ENCODE measurements at places on chromosomes 16 and 17. TPM values are rescaled to one million over a fixed set of nuclear protein-coding genes. Genes with fewer than 3 reads are reported as not detected.

Gene G6PC1
- total RNA-seq = not detected

Gene SCRN2
- 41.4 TPM for total RNA-seq

Gene FBXO39
- total RNA-seq = not detected

Gene DPEP3
- total RNA-seq = 2.9 TPM

Gene PDILT
- not detected for total RNA-seq

Gene GAST
- total RNA-seq = not detected

Gene KIF18B
- not detected for total RNA-seq

Gene TM4SF5
- total RNA-seq = not detected

Gene KRTAP4-7
- not detected for total RNA-seq

DNA sequence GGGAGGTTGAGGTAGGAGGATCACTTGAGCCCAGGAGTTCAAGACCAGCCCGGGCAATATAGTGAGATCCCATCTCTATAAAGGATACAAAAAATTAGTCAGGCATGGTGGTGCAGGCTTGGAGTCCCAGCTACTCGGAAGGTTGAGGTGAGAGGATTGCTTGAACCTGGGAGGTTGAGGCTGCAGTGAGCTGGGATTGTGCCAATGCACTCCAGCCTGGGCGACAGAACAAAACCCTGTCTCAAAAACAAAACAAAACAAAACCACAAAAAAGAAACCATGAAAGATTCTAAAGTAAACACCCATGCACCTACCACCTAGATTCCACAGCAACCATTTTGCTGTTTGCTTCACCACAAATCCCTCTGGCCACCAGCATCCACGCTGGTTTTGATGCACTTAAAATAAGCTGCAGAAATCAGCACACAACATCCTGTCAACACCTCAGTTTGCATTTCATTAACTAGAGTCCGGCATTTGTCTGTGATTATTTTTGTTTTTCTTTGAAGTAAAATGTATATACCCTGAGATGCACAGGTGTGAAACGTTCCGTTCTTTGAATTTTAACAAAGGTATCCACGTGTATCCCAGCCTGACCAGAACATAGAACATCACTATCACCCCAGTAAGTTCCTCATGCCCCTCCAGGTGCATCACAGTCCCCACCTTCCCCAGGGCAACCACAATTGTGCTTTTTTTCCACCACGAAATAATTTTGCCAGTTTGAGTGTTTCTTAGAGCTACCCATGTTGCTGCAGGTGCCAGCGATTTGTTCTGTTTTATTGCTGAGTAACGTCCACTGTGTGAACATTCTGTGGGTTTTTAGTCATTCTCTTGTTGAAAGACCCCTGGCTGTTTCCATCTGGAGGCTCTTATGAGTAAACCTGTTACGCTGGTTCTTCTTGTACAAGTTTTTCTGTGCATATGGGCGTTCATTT lies 191.5 kb downstream of the SEC14L1 start:
- no peak for DNase-seq

DNA sequence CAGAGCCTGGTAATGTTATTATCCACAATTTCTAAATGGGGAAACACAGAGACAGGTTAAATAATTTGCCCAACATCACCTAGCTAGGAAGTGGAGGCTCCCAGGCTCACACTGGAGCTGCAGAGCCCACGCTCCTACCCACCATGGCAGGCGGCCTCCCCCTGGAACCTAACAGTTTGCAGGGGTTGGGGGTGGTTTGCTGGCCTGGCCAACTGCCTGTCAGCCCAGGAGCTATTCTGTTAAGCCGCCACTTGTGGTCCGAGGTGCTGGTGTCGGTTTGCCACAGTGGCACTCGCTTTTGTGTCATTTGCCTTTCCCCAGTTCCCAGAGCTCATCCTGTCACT lies 3.6 kb downstream of the PRCD start:
- no peak for DNase-seq

- DNase-seq = peak; percentile 43
Measured at GRCh38 chr17:58200024-58200633, 7.6 kb downstream of the EPX start.

- DNase-seq = no peak
Measured at GRCh38 chr17:29107084-29107483, 64.1 kb downstream of the PIPOX start.

GRCh38 chr17:37745801-37746426 lies 1.1 kb upstream of the HNF1B start:
- DNase-seq = no peak

DNA sequence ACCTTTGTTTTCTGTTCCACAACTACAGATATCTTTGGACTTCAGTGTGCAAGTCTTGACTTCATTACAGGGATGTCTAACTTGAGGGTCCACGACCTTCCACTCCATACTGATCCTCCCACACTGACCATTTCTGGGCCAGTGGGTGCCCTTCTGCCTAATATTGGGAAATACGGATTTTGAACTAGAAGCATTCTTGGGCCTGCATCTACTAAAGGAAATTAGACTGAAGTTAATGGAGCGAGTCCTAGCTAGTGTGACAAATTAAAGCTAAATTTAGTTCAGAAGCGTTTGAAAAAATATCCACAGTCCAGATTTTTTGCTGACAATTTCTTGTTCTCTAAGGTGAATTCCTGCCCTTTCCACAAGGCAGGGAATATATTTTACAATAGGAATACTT lies 9.9 kb upstream of the TMIGD1 start:
- DNase-seq = no peak

- no peak for DNase-seq
Measured at GRCh38 chr17:21389394-21389793, 13.2 kb downstream of the KCNJ12 start.

GRCh38 chr17:65559804-65560627 lies 1.4 kb downstream of the AXIN2 start:
- peak; percentile 42 for DNase-seq

GRCh38 chr16:78348886-78349285 lies 249.4 kb downstream of the WWOX start:
- no peak for DNase-seq

DNA sequence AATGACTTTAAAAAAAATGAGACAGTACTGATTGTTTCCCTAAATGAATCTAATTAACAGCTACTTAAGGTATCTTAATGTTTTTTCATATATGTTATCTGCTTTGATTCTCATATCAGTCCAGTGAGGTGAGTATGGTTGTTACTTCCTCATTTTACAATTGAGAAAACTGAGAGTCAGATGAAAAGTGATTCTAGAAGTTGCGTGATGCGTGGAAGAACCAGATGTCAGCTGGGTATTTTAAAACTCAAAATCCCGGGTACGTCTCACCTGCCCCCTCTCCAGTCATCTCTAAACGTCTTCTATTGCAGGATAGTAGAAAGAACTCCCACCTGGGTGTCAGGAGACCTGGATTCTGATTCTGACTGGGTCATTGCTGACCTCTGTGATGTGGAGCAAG lies 89.2 kb downstream of the MAP2K6 start:
- no peak for DNase-seq

DNA sequence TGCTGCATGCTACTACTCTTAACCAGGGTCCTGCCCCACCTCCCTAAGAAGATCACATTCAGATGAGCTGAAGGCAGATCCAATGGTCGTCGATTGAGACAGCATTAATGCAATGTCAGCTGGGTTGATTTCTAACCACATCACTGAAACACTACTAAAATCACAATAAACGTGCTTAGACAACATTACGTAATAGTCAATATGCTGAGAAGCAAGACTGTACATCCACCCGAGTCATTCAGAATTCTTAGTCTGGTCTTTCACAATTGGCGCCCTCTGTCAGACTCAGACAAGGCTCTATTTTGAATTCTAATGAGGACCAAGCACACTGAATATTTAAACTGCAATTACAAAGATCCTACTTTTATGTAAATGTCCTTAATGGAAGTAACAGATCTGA lies 205.2 kb downstream of the STX8 start:
- no peak for DNase-seq

DNA sequence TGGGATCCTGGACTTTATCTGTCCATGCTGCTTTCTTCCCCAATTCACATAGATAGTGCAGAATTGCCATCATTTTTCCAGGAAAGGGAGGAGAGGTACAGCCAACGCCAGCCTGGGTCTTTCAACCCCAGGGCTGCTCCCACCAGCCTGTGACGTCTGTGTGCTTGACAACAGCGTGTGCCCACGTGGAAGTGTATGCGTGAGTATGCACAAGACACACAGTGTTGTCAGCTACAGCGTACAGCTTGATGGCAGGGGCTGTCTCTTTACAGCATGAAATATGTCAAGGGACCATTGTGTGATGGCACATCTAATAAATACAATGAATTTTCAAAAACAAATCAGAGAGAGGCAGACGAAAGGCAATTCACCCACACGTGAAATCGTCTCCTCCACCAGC lies 62.3 kb downstream of the GSG1L start:
- DNase-seq = no peak

Measured in naive thymus-derived CD8-positive, alpha-beta T cell (primary cell).